ENCODE measurements at places on chromosomes 2 and 18.

DNA sequence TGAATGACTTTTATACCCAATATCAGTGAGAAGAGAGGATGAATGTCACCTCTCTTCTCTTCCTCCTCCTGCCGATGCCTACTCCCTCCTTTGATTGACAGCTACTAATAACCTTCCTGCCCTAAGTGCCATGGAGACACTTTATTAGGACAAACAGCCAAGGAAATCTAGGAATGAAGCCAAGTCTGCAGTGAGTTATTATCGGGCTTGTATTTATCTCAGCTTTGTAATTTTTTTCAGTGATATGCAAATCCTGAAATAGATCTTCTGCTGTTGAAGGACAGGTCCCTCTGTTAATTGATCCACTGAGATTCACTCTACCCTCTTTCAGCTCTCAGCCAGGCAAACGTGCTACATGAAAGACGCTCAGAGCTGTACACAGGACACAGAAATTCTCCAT is 686.7 kb downstream of the TMEM182 start:
- DNase-seq: no peak

GRCh38 chr2:187405921-187406320 is 42.1 kb downstream of the CALCRL start:
- no peak for DNase-seq

DNA sequence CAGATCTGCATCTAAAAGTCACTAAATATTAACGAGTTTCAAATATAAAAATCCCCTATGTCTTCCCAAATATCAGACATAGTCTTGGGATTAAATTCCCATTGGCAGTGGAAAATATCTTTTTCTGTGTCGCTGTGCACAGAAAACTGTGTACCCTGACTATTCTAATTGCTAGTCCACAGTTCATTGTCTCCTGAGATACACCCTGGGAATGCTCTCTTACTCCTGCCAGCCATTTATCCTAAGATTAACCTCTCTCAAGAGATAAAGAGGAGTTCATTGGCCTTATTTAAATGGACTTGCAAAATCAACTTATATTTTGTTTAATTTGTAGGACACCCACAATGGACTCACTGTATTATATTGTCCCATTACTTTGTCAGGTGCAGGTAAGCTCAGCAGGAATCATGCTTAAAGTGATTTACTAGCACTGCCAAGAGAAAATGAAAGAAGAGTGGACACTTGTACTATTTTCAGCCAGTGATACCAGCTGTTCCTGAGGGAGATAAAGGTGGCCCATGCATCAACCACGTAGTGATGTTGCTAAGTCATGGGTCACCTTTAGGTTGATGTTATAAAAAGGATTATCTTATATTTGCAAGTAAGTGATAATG is 553.8 kb downstream of the PIK3C3 start:
- DNase-seq: no peak

DNA sequence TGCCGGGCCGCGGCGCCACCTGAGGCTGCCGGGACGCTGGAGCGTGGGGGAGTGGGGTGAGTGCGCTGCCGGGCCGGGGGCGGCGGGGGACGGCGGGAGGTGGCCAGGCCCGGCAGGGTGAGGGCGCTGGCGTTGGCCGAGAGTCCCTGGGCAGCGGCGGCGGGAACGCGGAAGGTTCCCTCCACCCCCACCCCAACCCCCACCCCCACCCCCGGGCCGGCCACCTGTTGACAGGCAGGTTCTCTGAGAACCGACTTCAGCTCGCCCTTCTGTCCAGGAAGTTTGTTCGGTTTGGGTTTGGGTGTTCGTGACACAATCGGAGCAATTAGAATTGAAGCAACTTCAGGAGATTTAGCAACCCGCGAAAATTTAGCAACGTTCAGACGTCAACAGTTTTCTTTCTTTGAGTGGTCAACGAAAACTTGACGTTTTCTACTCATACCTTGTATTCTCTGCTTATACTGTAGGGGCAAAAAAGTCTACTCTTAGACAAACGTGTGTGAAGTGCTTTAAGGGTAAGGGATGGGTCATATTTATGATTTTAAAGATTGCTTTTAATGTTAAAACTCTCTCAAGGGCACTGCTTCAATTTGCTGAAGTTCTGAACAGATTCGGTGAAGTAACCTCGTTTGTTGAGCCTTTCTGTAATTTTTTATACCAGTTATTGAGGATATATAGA is 9.3 kb downstream of the OTX1 start:
- DNase-seq: no peak

DNA sequence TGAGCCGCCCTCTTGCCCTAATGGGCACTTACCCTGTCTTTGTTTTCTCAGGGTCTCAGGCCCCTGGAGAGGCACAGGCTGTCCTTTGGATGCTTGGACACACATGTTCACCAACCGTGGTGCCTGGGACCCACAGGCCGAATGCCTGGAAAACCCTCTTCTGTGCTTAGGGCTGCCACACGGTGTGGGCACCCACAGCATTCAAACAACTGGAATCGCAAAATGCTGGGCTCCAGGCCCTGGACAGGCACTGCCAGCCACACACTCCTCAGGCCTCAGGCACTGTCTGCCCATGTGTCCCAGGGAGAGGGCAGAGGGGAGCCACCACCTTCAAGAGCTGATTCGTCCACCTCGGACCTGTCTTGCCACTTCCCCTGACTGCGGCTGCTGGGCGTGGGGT is 123.1 kb upstream of the ACKR3 start:
- DNase-seq: no peak

- DNase-seq: no peak
Observed at GRCh38 chr2:203492965-203493364, 42.1 kb downstream of the RAPH1 start.

GRCh38 chr18:57697426-57697825 is 75.8 kb upstream of the NARS1 start:
- DNase-seq: no peak

DNA sequence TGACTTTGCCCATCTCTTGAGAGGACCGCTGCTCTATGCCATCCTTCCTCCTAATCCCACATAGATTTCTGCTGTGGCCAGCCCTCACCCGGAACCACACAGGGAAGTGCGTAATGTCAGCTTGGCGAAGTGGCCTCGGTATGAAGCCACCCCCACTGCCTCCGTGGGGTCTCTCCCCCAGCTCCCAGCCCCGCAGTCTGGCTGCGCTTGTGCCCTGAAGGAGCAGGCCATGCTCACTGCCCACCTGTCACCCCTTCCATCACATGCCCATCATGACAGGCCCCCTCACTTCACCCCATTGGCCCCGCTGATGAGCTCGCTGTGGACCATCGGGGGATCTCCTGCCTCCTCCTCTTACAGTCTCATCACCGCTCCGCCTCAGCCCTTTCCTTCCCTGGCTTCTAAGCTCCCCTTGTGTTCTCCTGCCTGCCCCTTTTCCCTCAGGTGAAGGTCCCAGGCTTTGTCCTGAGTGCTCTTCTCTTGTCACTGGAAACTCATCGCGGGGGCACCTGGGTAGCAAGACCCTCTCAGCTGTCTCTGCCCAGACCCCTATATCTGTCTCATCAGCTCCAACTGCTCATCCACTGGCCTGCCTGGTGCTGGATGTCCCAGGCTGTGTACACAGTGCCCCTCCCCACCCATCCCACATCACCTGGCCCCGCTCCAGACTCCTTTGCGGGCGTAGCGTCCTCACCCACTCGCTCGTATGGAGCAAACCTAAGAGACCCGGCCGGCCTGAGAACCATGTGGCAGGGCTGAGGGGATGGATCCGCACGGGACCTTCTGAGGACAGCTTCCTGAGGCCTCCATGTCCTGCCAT is 81.7 kb downstream of the GLI2 start:
- no peak for DNase-seq

DNA sequence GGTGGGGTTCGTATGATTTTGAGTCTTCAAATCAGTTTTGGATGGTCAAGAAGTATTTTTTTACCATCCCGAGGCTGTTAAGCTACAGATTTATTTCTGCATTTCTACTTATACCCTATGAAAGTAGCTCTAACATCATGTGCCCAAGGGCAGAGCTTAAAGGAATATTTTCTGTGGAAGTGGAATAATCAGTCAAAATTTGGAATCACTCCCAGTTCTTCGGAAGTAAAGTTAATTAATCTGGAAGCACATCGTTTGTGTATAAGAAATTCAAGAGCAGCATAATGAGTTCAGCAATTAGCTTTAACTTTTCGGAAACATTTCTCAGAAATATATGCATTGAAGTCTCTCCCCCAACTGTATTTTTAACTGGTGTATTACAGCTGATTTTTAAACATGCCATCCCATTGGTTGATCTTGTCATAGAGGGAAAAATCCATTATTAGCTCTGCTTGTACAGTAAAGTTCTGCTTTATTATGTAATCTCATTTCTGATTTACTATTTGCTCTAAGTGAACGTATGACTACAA is 510.1 kb downstream of the DCC start:
- no peak for DNase-seq

GRCh38 chr2:40109381-40109780 is 330.3 kb upstream of the THUMPD2 start:
- DNase-seq: no peak

DNA sequence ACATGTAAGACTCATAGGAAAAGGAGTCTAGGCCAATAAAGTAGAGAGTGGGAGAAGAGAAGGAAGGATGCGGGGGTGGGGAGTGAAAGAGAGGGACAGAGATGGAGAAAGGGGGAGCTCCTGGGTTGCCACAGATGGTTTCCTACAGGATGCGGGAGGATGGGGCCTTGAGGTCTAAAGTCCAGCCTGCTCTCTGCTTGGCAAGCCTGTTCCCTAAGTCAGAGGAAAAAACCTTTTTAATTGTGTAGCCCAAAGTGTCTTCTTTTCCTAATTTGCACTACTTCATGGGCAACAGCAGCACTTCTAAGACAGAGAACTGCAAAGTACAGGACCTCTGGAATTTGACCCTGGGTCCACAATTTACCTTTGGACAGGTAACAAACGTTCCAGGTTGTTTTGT is 1.4 kb upstream of the FAM110C start:
- DNase-seq: no peak

GRCh38 chr18:53191634-53192033 is 851.6 kb downstream of the DCC start:
- DNase-seq: no peak

Data from urothelium cell line (cell line).